ENCODE measurements at places on chromosomes 4 and X.
A peak's percentile ranks its signal among the peaks of the same experiment; 100 is the strongest.

DNA sequence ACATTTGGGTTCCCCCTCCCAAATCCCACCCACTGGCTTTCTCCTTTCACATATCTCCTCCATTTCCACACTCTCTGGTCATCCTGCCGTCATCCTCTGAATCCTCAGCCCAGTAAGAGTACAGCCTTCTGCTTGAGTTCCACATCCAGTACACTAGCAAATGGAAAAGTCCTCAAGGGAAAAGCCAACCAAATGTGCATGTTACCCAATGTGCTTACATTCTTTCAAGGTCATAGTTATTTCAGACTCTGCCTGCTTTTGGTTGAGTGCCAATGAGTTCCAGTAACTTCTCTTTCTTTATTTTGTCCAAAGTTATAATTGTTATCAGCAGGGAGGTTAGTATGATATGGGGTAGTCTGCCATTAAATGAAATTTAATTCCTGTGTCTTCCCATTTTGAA lies 78.1 kb downstream of the SRPX start:
- no peak for DNase-seq

DNA sequence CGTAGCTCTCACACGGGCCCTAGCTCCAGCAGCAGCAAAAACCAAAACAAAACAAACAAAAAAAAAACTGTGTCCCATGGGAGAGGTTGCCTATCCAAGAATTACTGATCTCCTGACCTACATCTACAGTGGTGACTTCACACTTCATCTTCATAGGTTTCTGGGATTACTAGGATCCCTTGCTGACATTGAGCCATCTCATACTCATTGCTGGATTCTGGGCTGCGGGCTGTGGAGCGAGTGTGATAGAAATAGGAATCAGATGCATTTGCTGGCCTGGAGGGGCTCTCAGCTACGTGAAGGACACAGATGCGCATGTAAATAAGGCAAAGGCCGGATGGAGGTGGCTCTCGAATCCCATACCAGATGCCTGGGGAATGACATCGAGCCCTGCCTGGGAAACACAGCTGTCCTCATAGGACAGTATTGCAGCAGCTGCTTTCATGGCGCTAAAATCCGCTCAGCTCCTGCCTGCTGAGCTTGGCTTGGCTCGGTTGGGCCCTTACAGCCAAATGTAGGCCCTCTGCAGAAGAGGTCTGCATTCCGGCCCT lies 41.7 kb downstream of the CNGA2 start:
- no peak for DNase-seq

GRCh38 chr4:15771216-15772058 lies 6.7 kb upstream of the CD38 start:
- no peak for DNase-seq

DNA sequence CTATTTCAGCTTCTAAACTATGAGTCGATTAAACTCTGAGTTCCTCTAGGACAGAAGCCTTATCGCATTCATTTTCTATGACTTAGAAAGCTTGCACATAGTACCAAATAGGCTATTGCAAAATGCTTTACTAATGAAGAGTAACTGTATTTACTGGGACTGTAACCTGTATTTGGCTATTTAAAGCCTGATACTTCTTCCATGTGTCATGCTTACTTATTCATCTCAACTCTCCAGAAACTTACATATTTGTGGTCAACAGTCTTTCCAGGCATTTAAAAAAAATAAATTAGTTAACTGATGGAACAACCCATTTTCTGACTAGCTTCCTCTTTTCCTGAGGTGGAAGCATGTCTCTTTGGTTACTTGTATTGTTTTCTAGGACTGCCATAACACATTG lies 467.9 kb downstream of the PCDH11X start:
- DNase-seq = no peak

DNA sequence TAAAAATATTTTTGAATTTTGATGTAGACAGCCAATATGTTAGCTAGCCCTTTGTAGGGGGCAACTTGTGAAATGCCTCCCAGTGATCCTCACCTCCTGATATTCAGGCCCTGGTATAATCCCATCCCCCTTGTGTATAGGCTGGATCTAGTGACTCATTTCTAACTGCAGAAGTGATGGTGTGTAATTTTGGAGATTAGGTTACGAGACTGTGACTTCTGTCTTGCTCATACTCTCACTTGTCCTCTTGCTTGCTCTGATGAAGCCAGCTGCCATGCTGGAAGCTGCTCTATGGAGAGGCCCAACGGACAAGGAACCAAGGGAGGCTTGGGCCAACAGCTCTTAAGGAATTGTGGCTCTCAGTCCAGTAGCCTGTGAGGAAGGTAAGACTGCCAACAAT lies 61.7 kb downstream of the GPR82 start:
- DNase-seq = no peak

- DNase-seq = no peak
Observed at GRCh38 chrX:132046533-132046932, 23.4 kb downstream of the STK26 start.

GRCh38 chrX:15680401-15680800 lies 15.8 kb upstream of the CLTRN start:
- DNase-seq = no peak

DNA sequence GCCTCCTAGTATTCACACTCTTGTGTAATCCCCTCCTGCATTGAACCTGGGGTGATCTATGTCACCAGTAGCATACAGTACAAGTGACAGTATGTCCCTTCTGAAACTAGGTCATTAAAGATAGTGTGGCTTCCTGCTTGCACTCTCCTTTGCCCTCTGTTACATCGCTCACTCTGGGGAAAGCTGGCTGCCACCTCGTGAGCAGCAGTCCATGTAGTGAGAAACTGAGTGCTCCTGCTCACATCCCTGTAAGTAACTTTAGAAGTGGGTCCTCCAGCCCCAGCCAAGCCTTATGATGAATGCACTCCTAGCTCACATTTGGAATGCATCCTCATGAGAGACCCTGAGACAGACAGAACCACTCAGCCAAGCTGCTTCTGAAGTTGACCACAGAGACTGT lies 89.8 kb upstream of the TNIP3 start:
- no peak for DNase-seq

- DNase-seq = no peak
Observed at GRCh38 chr4:77631276-77631675, 25.7 kb downstream of the CXCL13 start.

- DNase-seq = no peak
Observed at GRCh38 chr4:182434720-182435119, 191.5 kb downstream of the TENM3 start.

- DNase-seq = no peak
Observed at GRCh38 chr4:7007944-7008343, 35.2 kb upstream of the TADA2B start.

DNA sequence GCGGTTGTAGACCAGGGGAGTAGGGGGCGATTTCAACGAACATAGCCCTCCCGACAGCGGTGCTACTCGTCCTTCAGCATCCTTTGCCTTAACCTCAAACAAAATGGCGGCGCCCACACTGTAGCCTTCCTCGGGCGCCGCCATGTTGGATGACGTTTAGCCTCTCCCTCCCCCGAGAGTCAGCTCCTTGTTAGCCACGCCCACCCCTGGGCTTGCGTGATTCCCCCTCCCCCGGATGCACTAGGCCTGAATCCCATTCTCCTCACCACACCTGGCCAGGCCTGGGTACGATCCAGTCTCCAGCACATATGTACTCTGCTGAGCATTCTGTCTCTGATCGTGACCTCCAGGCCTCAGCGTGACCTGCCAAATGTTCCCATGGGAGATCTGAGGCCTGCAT lies 49.0 kb upstream of the ZNF157 start:
- peak; percentile 74 for DNase-seq

GRCh38 chr4:96170198-96170597 lies 330.3 kb downstream of the PDHA2 start:
- DNase-seq = no peak

DNA sequence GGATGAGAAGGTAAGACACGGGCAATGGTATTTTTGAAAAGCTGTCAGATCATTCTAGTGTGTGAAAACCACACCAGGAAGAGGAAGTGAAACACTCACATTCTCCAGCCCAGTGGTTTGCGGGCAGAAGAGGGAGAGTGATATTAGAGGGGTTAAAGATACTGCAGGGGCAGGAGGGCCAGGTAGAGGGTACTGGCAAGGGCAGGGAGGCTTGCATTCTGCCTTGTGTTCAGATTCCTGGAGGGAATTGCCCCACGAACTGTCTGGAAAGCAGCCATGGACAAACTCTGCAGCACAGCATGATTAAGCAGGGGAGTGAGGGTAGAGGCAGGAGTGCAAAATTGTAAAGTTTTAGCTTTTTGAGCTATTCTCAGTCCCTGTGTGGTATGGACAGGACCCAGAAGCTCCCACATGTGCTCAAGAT lies 30.9 kb downstream of the NIPAL1 start:
- DNase-seq = no peak

DNA sequence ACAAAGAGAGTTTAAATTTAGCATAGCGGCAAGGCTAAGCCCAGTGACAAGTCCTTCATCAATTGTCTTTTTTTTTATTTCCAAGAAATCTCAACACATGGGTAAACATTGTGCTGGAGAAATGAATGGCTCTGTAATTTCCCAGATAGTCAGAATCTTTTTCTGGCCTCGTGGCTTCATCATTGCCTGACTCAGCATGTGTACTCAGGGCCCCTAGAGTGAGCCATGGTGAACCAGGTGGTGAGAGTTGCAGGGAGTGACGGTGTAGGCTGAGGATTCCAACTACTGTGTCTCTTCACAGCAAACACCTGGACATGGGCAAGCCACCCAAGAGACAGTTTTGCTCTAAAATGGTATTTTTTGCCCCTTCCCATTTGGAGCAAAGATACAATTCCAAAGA lies 43.1 kb upstream of the UCP1 start:
- DNase-seq = no peak

Measured in anterior cingulate cortex (tissue), 58 donors.